ENCODE measurements at places on chromosomes 1 and 21.

GRCh38 chr1:59690171-59690930 is 124.4 kb upstream of the HOOK1 start:
- no peak for DNase-seq

- DNase-seq, result no peak
Measured at GRCh38 chr1:226973898-226974543, 33.9 kb downstream of the COQ8A start.

DNA sequence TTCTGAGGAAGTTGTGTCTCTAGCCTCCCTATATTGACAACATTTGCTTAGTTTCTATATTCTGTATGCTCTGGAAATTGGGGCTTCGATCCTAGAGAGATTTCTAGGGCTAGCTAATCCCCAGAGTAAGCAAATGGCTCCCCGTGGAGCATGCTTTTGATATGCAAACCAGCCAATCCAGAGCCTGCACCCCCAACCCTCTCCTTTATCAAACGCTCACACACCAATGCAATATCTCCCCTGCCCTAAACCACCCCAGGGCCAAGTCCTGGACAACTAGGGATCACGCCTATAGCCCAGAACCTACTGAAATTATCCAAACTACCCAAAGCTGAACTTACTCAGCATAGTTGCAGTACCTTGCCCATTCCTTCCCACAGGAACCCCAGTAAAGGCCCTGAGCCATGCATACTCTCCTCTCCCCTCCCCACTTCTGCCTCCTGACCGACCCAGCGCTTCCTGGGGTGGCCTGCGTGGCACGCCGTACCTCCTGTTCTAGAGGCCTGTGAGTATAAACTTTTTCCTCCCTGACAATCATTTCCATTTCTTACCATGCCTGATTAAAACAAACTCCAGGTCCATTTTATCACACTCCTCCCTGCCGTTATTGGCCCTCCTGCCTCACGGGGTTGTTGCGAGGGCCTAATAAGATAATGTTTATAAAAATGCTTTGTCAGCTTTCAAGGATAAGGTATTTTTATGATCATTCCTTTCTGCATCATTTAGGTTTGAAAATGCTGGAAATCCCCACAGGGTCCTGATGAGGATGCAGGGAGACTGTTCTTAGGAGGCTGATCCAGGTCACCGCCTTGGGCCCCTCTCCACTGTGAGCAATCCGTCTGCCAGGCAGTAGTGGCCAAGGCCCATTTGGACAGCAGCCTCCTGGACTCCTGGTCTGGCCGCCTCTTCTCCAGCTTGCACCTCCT is 102.7 kb downstream of the TENT5C start:
- no peak for DNase-seq

GRCh38 chr1:243712941-243713340 is 137.1 kb downstream of the AKT3 start:
- DNase-seq, result no peak

- DNase-seq, result no peak
Measured at GRCh38 chr1:33255347-33256220, 708 bp upstream of the ZNF362 start.

- DNase-seq, result no peak
Measured at GRCh38 chr1:99619583-99619982, 26.3 kb upstream of the PALMD start.

DNA sequence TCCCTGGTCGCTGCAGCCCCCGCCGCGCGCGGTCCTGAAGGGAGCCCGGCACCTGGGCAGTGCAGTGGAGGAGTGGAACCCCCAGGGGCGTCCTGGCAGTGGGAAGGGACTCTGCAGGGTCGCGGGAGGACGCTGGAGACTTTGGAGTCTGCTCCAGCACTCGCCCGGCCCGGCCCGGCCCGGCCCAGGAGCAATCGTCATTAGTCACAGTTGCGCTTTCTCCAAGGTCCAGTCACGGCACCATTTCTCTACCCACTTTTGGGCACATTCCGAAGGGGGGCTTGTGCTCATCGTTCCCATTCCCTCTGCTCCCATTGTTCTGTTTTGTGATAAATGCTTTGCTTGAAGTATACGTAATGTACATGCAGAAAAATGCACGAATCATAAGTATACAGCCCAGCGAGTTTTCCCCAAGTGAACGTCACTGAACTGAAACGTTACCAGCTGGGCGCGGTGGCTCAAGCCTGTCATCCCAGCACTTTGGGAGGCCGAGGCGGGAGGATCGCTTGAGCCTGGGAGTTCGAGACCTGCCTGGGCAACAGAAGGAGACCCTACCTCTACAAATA is 999 bp downstream of the THAP3 start:
- no peak for DNase-seq

DNA sequence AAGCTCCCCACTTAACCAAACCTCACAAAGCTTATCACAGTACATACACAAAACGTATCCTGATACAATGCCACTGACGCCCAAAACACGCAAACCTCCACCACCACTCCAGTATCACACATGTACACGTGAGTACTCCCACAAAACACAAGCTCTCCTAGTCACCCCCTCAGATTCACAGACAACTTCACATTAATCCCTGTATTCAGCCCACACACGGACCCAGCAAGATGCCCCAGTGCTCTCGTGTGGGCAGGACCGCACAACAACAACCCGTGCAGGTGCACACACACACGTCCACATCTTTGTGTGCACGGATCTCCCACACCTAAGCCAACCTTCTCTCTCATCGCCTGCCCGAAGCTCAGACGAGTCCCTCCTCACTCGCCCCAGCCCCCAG is 17.6 kb downstream of the PADI1 start:
- no peak for DNase-seq

GRCh38 chr1:31700468-31701090 is 3.2 kb downstream of the COL16A1 start:
- no peak for DNase-seq

DNA sequence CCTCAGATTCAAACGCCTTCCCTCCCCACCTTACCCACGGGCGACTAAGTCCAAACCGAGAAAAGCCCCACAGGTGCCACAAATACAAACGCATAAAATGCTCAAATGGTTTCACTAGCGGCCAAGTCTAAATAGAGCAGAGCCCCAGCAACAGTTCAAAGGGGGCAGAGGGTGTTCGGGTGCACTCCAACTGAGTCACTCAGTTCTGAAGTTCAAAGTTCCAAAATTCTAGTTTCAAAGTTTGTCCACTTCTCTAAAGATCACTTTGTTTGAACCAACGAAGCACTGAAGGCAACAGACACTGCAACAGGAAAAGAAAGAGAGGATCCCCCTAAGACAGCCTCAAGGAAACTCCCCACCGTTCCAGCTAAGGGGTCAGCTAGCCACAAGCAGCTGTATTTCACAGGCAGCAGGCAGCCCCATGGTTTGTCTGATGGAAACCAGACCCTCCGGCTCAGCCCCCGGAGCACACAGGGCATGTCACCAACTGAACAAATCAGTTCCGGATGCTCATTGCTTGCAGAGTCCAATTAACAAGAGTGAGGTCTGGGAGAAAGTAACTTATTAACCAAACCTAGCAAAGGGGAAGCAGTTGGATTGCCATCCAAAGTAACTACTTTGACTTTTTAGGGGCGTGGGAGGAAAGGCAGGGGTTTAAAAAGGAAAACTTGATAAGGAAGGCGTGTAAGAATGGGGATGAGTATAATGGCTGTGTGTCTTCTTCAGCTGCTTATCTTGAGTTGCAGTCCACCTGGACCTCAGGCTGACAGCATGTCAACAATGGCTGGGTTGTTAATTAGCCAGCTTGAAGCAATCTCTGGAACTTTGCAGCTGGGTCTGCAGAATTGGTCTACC is 1423.9 kb upstream of the PRMT6 start:
- no peak for DNase-seq

All from D721Med (cell line).